Fibroblast of lung (primary cell): ENCODE measurements at places on chromosomes 6 and 20. TPM values are rescaled to one million over a fixed set of nuclear protein-coding genes. Genes with fewer than 3 reads are reported as not detected.

Gene VIP
- total RNA-seq = not detected in 2 replicates

Gene ABT1
- total RNA-seq = 13.1 and 13.4 TPM in 2 replicates

Gene HLA-DRA
- total RNA-seq = 0.17 and 1.0 TPM in 2 replicates

Gene UNC5CL
- total RNA-seq = 0.17 and 0.26 TPM in 2 replicates

Gene SMLR1
- not detected in 2 replicates for total RNA-seq

Gene IFNGR1
- 102 and 123 TPM in 2 replicates for total RNA-seq

Gene CD40
- 2.3 and 3.1 TPM in 2 replicates for total RNA-seq

Gene NKX2-4
- not detected in 2 replicates for total RNA-seq

Gene ECT2L
- under 0.01 and 0.17 TPM in 2 replicates for total RNA-seq

Gene NRSN2
- 23.1 and 34.5 TPM in 2 replicates for total RNA-seq

Gene CST7
- total RNA-seq = not detected in 2 replicates

Gene DACT2
- not detected in 2 replicates for total RNA-seq

Gene DDR1
- 16.7 and 17.5 TPM in 2 replicates for total RNA-seq

Gene NKX2-2
- not detected in 2 replicates for total RNA-seq

Gene CLDN20
- not detected in 2 replicates for total RNA-seq

Gene HMGCLL1
- 0.51 and 0.83 TPM in 2 replicates for total RNA-seq

Gene SLA2
- not detected in 2 replicates for total RNA-seq

Gene IL17F
- not detected in 2 replicates for total RNA-seq

Gene BPIFB2
- total RNA-seq = not detected in 2 replicates

Gene ZKSCAN8
- total RNA-seq = 16.2 and 21.6 TPM in 2 replicates

Gene PRPH2
- 5.1 and 8.6 TPM in 2 replicates for total RNA-seq

Gene RGS17
- 5.9 and 10.2 TPM in 2 replicates for total RNA-seq

Gene MED20
- total RNA-seq = 24.9 and 27.7 TPM in 2 replicates

Gene NHLRC1
- 3.1 and 3.5 TPM in 2 replicates for total RNA-seq

Gene WFDC10B
- not detected in 2 replicates for total RNA-seq

Gene ME1
- 22.1 and 44.3 TPM in 2 replicates for total RNA-seq

Gene SLC17A1
- total RNA-seq = not detected in 2 replicates

Gene TGM2
- 58.6 and 103 TPM in 2 replicates for total RNA-seq

Gene SLC22A7
- total RNA-seq = not detected in 2 replicates

Gene GPLD1
- under 0.01 TPM in 2 replicates for total RNA-seq
